Activated CD8-positive, alpha-beta memory T cell treated with anti-CD3 and anti-CD28 coated beads, Interleukin-2, amount 50 U/mL, for 4 hours (primary cell): ENCODE measurements at places on chromosomes 2 and 18.

DNA sequence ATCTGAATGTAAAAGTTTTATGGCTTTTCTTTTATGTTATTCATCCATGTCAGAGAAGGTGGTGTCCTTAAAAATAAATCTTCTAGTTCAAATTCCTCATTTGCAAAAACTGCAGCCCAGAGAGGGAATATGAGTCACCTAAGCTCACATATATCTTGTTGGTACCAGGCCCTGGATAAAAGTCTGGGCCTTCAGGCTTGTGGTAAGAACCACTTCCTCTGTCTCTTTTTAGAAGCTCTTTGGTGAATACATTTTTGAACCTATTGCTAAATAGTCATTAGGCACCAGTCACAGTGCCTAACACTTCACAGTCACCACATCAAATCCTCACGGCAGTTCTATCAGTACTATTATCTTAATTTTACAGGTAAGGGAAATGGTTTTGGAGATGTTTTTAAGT is 199.2 kb downstream of the KCNS3 start:
- no peak for DNase-seq

DNA sequence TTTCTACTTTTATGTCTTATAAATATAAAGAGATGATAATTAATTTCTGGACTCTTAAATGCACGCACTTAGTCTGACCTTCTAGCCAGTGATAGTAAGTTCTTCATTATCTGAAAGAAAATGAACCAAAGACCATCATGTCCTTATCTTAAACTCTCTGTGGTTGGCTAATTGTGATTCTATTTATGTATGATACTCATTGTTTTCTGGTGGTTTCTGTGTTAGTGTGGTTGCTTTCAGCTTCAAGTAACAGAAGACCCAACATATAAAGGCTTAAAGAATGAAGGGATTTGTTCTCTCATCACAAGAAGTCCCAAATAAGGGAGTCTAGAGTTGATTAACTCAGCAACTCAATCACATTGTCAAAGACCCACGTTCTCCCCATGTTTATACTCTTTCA is 225.2 kb upstream of the TANK start:
- DNase-seq, result no peak

DNA sequence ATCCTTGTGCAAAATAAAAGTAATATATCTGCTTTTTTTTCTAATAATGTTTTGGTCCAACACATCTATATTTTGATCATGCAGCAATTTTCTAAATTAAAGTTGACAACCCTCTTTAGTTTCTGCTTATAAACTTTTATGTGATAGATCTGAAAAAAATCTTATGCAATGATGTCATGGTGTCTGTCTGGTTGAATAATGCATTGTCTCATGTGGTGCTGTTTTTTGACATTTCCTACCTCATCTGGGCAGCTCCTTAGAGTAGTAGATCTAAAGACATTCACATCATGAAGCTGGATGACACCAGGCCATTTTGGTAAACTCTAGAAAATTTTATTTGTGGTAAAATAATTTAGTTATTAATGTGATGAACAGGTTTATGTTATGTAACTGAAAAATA is 106.8 kb upstream of the FN1 start:
- no peak for DNase-seq

GRCh38 chr18:3572761-3573160 is 122.8 kb downstream of the TGIF1 start:
- DNase-seq, result no peak

- DNase-seq, result no peak
Measured at GRCh38 chr2:202072737-202073401, at the start of gene KIAA2012. TSS of gene KIAA2012 (plus strand) at chr2:202073255. CDS start at chr2:202073628, 373 bp downstream.

DNA sequence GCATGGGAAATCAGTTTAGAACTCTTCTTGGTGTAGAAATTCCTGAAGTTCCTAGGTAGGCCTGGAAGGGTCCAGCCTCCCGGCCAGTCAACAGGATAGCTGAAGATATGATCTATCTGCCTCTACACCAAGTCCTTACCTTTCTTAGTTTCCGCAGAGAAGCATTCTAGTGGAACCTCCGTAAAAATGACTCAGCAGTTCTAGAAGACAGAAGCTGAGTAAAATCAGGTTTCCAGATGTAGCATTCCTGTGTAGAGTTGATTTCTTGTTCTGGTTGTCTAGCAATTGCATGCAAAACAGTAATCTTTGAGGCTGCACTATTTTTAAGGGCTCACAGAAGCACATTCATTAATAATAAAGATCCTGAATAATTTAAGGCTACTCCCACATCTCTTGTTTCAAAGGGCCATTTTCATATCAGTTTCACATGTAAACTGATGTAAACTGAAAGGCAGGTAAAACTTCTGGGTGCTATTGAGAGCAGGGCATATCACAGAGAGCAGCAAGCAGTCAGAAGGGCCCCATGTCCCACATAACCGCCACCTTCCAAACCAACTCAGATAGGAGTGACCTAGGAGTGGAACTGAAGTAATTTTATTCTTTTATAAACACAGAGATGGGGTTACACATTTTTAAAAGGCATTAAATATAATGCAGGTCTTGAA is 3.2 kb upstream of the DYTN start:
- no peak for DNase-seq

GRCh38 chr2:128625963-128626759 is 307.5 kb upstream of the HS6ST1 start:
- DNase-seq, result no peak

DNA sequence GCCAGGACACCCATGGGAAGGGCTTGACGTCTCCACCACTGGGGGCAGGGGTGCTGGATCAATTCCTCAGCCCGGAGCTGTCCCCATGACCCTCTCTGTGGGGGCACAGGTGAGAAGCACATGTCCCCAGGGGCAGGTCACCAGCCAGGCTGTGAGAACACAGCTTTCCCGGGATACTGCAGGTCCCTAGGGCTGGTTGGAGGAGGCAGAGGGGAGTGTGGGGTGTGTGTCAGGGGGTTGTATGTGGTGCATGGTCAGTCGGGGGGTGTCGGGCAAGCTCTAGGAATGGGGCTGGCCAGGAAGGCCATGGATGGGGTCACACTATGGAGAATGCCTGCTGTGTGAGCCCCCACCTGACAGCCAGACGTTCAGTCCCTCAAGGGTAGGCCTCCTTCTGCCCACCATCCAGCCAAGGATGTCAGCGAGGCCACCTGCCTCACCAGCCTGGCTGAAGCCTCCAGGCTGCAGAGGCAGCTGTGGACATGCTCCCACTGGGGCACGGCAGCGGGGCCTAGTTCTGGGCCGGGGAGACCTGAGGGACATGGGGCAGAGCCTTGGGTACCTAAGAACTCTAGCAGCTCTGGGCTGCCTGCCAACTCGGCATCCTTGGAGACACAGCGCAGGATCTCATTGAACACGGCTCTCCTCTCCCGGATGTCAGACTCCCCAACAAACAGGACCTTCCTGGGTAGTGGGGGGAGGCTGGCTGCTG is 10.3 kb downstream of the HS1BP3 start:
- DNase-seq, result no peak

GRCh38 chr2:226048611-226049010 is 649.1 kb downstream of the NYAP2 start:
- no peak for DNase-seq

DNA sequence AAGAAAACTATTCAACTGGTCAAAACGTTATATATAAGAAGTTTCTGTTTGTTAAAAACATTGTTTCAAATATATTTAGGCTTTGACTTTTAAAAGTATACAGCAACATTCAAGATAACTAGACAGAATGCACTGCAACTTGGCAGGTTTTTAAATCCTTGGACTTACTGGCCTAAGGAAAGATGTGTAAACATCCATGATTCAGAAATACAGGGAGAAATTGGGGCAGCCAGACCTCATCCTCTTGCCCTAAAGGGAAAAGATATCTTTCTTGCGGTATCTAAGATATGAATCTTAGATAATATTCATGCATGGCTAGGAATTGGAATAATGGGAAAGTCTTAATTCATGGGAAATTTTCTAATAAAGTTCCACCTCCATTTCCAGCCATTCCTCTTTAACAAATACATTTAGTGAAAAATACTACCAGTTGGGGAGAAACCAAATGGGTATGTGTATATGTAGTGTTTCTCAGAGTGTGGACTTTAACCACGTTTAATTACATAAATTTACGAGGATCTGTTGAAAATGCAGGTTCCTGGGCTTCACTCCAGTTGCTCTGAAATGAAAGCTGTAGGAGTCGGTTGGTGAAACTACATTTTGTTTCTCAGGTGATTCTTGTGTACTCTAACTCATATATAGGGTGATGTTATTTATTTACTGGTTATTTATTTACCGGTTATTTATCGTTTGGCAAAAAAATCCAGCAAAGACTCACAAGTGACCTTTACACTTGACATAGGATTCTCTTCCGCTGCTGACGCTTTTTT is 587 bp upstream of the TANK start:
- no peak for DNase-seq

DNA sequence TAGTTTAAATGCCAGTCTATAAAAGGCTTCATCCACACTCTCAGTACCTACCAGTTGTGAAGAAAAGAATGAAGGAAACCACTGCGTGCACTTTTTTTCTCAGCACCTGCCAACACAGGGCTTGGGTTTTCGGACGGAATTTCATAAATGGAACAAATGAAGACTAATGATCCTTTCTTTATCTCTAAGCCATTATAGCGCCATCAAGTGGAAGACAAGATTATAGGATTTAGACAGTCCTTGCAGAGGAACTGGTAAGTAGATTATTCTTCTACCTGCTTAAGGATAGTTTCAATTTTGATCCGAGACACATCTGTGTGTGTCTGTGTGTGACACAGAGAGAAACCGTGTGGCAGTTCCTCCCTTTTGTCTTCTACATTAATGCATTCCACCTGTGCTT is 245.6 kb downstream of the NRXN1 start:
- DNase-seq, result no peak

- DNase-seq, result no peak
Measured at GRCh38 chr2:241082341-241083090, 19.6 kb downstream of the MTERF4 start.

GRCh38 chr2:105894327-105894944 is 149.7 kb downstream of the NCK2 start:
- DNase-seq, result no peak

DNA sequence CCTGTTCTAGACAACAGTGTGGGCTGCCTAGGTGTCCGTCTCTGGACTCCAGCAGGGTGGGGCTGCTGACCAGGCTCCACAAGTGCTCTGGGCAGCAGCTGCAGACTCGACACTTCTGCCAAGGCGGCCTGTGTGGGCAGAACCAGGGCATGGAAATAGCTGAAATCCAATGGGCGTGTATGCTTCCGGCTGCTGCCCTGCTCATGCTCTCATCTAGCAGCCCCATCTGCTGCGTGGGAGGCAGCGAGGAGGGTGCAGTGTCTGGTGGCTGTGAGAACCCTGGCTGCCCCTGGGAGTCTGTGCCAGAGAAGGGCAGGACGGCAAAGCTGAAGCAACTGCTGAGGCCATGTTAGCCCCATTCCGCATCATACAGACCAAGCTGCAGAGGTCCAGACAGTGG is 174.9 kb downstream of the SOX11 start:
- DNase-seq, result no peak

DNA sequence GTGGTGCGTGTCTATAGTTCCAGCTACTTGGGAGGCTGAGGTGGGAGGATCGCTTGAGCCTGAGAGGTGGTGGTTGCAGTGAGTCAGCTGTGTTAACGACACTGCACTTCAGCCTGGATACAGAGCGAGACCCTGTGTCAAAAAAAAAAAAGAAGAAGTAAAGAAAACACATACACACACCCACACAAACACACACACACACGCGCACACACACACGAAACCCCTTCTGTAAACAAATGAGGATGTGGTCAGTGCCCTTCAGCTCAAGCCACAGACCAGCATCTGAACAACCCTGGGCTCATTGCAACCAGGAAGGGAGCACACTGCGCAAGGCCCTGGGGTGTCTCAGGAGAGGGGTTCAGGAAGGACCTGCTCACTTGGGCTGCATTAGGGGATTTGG is 47.9 kb upstream of the KCNF1 start:
- DNase-seq, result no peak

- no peak for DNase-seq
Measured at GRCh38 chr2:41488888-41489287, 558.9 kb upstream of the PKDCC start.
